ENCODE measurements at places on chromosomes 11 and 22. TPM values are rescaled to one million over a fixed set of nuclear protein-coding genes. Genes with fewer than 3 reads are reported as not detected.

C11orf87 gene
- total RNA-seq, result not detected

DNA sequence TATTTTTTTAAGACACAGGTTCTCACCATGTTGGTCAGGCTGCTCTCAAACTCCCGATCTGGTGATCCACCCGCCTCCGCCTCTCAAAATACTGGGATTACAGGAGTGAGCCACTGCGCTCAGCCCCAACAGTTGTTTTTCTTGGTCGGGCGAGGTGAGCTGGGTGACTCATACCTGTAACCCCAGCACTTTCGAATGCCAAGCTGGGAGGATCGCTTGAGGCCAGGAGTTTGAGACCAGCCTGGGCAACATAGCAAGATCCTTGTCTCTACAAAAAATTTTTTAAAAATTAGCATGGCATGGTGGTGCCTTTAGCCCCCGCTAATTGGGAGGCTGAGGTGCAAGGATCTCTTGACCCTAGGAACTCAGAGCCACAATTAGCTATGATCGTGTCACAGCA lies 7.0 kb upstream of the NF2 start:
- DNase-seq, result no peak

GRCh38 chr11:120717042-120717441 lies 205.5 kb downstream of the GRIK4 start:
- no peak for DNase-seq

- DNase-seq, result no peak
These were observed 24.8 kb upstream of the TTC12 start for GRCh38 chr11:113289431-113290187.

CDON gene
- 33.0 TPM for total RNA-seq

GRCh38 chr22:39325392-39325932 lies 6.0 kb upstream of the RPL3 start:
- DNase-seq, result no peak

- no peak for DNase-seq
These were observed 69.7 kb downstream of the PHF21B start for GRCh38 chr22:44940130-44940529.

DNA sequence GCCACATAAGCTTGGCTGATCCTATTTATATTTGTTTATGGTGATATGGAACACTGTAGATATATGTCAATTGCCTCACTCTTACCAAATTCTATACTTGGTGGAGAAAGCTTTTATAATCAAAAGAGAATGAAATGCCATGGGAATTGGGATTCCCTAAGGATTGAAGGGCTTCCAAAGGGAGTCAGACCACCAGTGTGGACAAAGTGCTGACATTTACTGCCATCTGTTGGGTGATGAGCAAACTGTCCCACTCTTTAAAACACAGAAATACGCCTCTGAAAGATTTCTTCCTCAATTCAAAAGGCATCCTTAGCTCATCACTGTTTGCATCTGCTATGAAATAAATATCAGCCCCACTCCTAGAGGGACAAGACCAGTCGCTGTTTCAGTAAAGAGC lies 7.1 kb downstream of the SLC1A2 start:
- DNase-seq, result no peak

DNA sequence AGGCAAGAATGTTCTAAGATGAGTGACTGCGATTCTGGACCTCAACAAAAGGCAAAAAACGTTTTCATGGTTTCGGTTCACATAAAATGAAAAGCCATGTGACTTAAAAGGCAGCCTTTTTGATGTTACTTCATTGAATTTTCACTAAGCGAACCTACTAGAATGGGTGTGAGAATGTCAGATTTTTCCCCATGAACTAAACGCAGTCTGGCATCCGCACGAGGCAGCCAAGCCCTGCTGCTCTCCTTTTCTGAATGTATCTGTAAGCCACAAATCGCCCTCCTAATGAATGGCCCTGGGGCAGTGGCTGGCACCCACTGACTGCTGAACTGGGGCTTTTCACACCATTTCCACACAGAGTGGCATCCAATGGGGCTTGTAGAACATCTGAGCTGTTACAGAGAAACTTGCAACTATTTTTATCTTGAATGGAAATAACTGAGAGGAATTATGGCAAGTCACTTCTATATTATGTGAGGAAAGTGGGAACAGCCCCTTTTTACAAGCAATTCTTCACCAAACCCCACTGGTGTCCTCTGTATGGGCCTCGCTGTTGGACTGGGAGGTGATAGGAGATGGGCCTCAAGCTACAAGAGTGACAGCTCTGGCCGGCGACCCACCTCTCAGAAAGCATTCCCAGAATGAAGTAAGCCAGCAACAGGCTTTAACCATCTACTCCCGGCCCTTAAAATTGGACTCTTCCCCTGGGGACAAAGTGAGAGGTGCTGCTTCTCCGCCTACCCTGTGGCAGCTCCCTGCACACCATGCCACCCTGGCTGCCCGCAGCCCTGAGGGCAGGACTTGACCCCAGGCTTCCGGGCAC lies 29.4 kb downstream of the PPP2R1B start:
- DNase-seq, result no peak

DNA sequence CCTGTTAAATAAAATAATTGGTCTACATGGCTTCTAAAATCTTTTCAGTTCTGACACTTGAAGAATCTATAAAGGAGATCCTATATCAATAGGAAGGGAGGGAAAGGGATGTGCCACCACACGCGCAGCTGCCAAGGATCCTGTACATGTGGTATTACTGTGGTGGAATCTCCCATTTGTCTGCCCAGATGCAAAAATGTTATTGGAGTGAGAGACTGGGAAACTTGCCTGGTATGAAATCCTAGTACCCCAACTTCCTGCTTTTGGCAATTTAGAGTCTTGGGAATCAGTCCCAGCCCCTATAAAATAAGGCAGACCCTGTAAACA lies 81.9 kb upstream of the PICALM start:
- DNase-seq, result no peak

- DNase-seq, result no peak
These were observed 139.5 kb upstream of the TIMP3 start for GRCh38 chr22:32661737-32662586.

GPHA2 gene
- total RNA-seq, result not detected

DNA sequence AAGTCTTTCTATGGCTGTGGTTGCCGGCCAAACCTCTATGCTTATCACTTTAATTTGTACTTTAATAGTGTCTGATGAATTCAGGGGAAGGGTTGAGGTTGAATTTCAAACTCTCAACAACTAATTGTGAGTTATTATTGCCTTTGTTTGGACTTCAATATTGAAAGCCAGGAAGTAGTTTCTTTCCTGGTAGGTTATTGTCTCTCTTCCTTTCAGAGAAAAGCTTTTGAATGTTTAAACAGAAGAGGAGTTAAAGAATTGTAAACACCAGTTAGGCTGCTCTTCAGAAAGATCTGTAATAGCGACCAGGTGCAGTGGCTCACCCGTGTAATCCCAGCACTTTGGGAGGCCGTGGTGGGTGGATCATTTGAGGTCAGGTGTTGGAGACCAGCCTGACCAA lies 22.2 kb downstream of the NNMT start:
- DNase-seq, result no peak

SAA4 gene
- total RNA-seq, result not detected

GRCh38 chr22:48953103-48953720 lies 874.5 kb downstream of the BRD1 start:
- DNase-seq, result no peak

FXYD6 gene
- total RNA-seq, result 16.4 TPM

DNA sequence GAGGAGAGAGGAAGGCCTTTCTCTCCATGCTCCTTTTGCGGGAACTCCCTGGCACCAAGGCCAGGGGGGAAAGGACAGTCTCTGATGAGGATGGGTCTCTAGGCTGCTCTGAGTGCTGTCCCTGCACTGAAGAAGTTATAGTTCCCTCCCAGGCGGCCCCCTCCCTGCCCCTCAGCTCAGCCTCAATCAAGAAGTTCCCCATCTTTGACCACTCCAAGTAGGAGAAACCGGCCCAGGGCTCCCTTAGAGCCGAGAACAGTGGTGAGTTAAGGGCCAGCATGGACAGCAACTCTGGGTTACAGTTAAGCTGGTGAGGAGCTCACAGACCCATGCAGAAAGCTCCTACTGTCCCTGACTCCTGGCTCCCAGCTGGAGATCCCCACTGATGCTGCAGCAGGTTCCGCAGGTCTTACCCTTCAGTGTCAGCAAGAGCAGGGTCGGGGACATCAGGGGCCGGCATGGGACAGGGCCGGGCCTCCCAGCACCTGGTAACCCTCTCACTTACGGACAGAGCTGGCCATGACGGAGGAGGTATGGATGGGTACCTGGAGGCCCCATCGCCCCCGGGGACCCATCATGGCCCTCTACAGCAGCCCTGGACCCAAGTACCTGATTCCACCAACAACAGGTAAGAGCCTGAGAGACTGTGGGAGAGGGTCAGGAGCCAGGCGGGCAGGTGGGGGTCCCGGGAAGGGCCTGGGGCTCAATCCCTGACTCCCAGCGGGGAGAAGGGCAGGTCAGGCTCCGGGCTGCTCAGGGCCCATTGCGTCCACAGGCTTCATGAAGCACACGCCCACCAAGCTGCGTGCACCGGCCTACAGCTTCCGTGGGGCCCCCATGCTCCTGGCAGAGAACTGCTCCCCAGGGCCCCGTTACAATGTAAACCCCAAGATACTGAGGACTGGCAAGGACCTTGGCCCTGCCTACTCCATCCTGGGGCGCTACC lies 4.2 kb downstream of the SCGB1C1 start:
- DNase-seq, result no peak

GRCh38 chr22:28788601-28789000 lies 11.8 kb downstream of the XBP1 start:
- DNase-seq, result no peak

OR52E8 gene
- not detected for total RNA-seq

GRCh38 chr11:67352546-67353316 lies 615 bp downstream of the POLD4 start:
- DNase-seq, result no peak

DNA sequence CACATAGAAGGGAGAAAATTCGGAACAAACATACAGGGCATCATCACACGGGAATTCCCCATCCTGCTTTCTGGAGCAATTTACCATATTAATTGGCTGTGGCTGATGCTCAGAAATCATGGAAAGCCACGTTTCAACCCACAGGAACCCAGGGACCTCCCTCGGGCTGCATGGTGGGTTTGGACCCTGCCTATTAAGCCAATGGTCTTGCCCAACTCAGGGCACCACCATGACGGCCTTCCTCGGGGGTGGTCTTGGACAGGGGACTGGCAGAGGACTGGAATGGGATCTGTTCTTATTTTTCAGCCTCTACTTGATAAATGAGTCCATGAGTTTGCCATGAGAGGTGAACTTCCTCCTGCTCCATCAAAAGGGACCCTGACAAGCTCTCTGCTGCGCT lies 374.0 kb downstream of the SHANK2 start:
- no peak for DNase-seq

TYR gene
- total RNA-seq, result not detected

DNA sequence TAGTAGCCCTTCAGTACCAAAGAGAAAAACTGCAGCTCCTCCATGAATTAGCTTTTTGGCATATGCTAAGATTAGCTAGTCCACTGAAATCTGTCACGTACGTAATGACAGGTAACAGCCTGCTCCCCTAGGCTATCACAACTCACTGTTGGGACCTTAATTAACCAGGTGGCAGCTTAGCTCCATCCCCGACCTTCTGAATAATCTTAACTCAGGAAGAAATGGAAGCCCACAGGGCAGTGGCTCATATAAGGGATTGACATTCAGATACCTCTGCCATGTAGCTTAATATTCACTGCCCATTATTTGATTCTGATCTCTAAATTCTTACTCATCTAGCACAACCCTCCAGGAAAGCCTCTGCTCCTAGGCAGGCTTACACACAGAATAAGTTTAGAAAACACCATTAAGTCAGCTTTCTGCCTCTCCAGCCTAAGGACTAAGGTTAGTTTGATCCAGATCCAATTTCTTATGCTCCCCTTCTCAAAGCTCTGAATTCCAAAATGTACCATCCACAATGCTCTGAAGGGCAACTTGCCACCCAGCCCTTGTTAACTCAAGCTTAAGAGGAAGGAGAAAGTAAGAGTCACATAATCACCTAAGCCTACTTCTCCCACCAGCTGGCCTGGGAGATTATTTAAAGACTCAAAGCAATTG lies 5.0 kb downstream of the HSPA8 start:
- DNase-seq, result no peak

- no peak for DNase-seq
These were observed 7.8 kb downstream of the AMPD3 start for GRCh38 chr11:10462746-10463300.

- no peak for DNase-seq
These were observed 667.3 kb downstream of the OPCML start for GRCh38 chr11:132864811-132865576.

DNA sequence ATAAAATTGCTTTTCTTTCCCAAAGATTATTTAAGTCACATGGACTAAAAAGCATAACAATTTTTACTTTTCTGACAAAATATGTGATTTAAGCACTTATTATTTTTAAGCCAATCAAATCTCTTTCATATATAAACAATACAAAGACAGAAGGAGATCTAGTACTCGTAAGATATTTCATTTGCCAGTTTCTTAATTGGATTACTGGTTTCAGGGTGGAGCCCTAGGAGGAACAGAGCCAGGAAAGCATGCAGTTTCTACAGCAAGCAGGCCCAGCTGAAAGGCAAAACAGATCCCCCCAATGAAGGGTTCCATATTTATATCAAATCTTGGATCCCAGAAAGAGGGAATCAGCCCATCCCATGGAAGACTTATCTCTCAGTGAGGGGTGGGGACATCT lies 177.0 kb downstream of the KIF18A start:
- no peak for DNase-seq

RFPL3 gene
- total RNA-seq, result not detected

ACTN3 gene
- not detected for total RNA-seq

DNA sequence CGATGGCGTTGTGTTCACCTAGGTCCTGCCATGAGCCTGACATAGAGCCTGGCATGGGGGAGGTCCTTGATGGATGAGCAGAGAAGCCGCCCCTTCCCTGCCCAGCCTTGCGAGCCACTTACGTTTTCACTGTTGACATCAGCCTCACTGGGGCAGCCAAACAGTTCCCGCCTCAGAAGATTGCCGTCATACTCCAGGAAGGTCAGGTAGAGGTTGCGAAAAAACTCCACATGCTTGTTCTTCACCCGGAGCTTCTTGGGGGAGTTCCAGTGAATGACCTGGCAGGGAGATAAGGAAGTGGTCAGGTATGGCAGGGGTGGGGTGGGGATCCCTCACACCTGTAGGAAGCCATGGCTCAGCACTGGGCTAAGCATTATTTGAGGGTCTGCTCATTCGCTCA lies 279.3 kb upstream of the SYN3 start:
- no peak for DNase-seq

OR4D6 gene
- total RNA-seq, result not detected

DNA sequence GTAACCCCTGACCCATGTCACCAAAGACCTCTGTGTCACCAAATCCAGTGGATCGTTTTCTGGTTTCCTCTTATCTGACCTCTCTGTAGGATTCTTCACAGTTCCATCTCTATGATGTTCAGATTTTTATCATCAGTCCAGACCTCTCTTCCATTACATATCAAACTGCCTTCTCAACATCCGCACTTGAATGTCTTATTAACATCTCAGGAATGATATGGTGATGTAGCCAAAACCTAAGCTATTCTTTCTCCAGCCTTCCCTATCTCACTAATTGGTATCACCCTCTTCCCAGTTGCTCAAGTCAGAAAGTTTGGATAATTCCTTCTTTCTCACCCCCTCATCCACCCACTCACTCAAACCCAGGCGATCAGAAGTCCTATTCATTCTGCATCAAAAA lies 13.4 kb downstream of the APLNR start:
- DNase-seq, result no peak

- no peak for DNase-seq
These were observed 733 bp upstream of the GRAMD1B start for GRCh38 chr11:123429336-123429735.

- no peak for DNase-seq
These were observed 12.0 kb downstream of the TBC1D22A start for GRCh38 chr22:46774253-46774979.
